ENCODE measurements at places on chromosomes 2 and 18.
A peak's percentile ranks its signal among the peaks of the same experiment; 100 is the strongest.

DNA sequence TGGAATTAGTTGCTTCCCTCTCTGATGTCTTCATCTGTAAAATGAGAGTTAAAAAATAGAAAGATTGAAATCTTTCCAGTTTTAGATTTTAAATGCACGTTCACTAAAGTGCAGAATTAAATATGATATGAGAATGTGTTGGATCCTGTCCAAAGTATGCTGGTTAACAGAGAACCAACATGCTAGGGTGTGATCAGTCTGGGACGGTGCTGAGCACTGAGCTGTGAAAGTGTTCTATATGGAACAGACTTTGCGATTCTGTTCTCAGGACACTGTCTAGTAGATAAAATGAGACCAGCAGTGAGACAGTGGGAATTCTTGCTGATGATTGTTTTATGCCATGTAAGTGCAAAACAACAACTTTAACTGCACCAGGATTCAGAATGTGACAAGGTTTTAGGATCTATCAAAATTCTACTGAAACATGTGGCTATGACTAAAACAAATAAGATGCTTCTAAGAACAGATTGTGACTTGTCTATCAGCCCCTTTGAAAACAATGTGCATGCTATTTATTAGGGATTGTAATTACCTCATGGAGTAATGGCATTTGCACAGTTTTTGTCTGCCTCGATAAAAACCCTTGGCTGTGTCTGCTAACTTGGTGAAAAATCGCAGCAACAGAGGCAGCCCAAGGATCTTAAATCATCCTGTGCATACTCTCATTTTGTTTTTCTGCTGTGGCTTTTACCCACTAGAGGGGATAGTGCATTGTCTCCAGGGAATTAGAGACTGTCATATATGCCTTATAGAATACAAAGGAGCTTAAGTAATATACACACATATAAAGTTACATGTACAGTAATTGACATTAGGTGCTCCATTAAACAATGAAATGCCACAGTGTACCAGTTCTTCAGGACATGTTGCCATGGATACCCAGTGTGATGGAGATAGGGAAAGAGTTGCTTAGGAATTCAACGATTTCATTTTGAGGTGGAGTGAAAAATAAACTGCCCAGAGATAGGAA, 55.1 kb downstream of the MAP3K20 start:
- no peak for DNase-seq

DNA sequence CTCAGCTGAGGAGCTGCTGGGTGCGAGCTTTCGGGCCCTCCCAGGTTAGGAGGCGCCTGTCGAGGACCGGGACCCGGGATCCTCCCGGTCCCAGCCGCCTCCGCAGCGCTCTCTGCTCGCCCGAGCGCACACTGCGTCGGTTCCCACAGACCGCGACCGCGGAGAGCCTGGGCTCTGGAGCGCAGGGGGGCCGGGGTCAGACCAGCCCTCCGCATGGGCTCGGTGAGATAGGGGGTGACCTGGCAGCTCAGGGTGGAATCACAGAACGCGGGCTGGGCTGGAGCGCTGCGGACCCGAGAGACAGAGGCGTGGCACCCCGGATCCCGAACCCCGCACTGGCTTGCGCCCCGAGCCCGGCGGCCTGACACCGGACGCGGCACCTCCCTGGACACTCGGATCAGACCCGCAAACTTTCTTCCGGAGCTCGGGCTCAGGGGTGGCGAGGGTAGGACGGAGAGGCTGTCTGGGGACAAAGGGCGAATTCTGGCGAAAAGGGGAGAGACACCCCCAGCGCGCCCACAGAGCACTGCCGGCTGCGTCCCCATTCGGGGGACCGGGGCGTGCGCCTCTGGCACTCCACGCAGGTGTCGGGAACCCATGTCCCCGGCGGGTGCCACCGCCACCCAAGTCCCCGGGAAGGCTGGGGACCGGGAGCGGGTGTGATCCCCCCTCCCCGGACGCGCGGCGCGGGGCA, 612 bp downstream of the DIPK1C start:
- DNase-seq: peak; percentile 12

DNA sequence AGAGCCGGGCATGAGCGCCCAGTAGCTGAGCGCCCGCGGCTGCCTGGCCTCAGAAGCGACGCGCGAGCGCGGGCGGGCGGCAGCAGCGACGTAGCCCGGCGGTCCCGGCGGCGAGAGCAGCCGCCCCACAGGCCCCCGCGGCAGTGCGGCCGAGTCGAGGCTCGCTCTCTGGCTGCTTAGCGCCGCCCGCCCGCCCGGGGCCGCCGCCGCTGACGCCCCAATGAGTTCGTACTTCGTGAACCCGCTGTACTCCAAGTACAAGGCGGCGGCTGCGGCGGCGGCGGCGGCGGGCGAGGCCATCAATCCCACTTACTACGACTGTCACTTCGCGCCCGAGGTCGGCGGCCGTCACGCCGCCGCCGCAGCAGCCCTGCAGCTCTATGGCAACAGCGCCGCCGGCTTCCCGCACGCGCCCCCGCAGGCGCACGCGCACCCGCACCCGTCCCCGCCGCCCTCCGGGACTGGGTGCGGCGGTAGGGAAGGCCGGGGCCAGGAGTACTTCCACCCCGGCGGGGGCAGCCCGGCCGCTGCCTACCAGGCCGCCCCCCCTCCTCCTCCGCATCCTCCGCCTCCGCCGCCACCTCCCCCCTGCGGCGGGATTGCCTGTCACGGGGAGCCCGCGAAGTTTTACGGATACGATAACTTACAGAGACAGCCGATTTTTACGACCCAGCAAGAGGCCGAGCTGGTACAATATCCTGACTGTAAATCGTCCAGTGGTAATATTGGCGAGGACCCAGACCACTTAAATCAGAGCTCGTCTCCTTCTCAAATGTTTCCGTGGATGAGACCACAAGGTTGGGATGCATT, 847 bp downstream of the HOXD8 start:
- DNase-seq: no peak

GRCh38 chr18:46275370-46275769, 171.2 kb downstream of the HAUS1 start:
- DNase-seq: no peak

DNA sequence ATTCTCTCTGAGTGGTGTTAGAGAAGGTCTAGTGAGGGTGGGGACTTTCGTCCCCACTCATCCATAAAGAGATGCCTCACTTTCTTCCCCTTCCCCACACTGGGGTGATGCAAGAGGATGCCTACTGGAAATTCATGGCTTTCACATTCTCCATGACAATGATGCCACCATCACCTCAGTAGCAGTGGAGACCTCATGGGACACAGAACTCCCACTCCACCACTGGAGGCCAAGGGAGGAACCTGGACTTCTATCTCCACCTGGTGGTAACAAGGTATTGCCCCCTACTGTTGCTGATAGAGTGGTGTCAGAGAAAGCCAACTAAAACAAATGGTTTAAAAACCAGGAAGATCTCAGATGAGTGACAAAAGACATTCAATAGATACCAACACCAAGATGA, 110.9 kb downstream of the INHBB start:
- DNase-seq: no peak

DNA sequence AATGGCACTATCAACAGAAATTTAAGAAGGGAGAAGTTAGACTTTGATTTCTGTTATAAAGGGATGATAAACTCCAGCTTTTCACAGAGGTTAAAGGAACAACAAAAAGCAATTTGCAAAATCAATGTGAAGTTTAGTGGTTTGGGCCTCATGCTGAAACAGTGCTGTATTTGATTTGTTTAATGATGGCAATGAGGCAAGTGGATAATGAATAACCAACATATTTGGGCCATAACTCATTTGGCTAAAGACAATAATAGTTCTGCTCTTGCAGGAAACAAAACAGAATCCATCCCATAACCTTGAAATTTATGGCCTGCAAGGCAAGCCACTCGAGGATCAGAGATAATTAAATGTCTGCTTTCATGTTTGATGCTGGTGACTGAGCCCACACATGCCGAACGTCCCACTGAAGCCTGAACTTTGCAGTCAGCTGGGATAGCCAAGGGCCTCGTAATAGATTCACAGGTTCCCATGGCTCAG, 56.5 kb downstream of the TPGS2 start:
- no peak for DNase-seq

DNA sequence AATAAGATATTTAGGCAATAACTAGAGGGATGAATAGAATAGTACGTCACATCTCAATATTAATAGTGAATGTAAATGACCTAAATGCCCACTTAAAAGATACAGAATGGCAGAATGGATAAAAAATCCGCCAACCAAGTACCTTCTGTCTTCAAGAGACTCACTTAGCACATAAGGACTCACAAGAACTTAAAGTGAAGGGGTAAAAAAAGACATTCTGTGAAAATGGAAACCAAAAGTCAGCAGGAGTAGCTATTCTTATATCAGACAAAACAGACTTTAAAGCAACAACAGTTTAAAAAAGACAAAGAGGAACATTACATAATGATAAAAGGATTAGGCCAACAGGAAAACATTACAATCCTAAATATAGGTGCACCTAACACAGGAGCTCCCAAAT, 56.7 kb upstream of the DSC1 start:
- no peak for DNase-seq

Data from NCI-H1105 (cell line).